Suprapubic skin (tissue), 4 donors: ENCODE measurements at places on chromosomes 3 and 15. TPM values are rescaled to one million over a fixed set of nuclear protein-coding genes. Genes with fewer than 3 reads are reported as not detected.
A peak's percentile ranks its signal among the peaks of the same experiment; 100 is the strongest.

- no peaks in the 10 kb centered on the region for H3K27me3 ChIP-seq
- H3K4me3 ChIP-seq = no peak overlapping the region
- peaks cover 5% of the 10 kb centered on the region for H3K4me1 ChIP-seq
- H3K36me3 ChIP-seq = no peaks in the 10 kb centered on the region
- peak overlapping the region; percentile 37 for H3K27ac ChIP-seq
These were observed 59.9 kb downstream of the ARHGEF26 start for GRCh38 chr3:154180836-154181691.

DNA sequence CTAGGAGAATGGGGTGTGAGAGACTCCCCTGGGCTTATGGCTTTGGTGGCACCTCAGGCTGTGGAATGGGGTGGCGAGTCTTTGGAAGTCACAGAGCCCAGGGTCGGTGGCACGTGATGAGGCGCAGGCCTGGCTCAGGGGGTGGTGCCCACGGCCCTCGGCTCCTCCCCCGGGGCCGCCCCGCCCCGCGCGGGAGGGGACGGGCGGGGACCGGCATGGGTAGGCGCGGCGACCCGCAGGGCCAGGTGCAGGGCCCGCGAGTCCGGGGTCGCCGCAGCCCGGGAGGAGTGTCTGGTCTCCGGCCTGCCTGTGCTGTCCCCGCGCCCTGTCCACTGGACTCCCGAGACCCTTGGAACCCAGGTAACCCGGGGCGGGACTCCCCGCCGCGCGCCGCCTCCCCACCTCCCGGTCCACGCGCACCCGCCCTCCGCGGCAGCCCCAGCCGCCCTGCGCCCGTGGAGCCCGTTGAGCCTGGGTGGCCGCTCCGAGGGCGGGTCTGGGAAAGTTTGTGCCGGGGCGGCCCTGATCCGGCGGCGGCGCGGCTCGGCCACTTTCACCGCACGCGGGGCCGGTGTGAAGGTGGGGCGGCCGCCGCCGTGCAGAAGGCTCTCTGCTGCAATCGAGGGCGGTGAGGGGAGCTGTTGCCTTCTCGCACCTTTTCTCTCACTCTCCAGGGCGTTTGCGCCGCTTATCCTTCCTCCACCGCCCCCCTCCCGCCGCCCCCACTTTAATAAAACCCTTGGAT is at the start of gene PAQR5:
PAQR5 (plus strand) TSS at position 216 of the 745 bp plus-strand sequence. CDS start 61,169 bp downstream, outside the sequence.
- H3K4me3 ChIP-seq = peak within 1 kb of the TSS; percentile 73
- H3K4me1 ChIP-seq = peaks cover 22% of the 10 kb centered on the region
- no peaks in the 10 kb centered on the region for H3K36me3 ChIP-seq

DNA sequence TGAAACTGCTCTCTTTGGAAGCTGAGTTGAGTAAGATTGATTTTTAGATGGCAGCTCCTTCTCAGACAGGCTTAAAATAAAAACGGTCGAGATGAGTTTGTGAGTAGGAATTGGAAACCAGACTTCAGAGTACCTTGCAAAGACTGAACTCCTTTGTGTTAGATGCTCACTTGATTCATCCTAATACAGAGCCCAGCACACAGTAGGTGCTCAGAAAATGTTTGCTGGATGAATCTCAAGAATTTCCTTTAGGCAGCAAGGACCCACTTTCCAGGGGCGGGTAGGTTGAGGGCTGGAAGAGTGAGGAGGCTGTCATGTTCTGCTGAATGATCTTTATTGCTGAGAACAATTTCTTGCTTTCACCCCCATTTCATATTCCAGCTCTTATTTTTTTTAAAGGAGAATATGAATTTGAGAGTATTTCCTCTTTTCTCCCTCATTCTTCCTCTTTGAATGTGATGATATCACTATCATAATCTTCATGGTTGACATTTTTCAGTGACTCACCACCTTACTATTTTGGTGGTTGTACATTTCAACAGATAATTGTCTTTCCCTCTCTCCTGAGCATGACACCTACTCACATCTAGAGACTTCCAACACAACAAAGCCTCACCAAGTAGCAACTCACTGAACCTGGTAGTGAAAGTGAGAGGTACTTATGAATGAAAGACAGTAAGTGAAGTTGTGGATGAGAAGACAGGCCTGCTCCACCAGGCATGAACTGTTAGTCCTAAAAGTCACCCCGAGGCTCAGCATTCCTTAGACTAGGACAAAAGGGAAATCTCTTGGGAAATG is 113.3 kb downstream of the PDCD6IP start:
- H3K4me1 ChIP-seq = no peaks in the 10 kb centered on the region
- no peaks in the 10 kb centered on the region for H3K36me3 ChIP-seq
- DNase-seq = no peak
- H3K4me3 ChIP-seq = no peak overlapping the region

DNA sequence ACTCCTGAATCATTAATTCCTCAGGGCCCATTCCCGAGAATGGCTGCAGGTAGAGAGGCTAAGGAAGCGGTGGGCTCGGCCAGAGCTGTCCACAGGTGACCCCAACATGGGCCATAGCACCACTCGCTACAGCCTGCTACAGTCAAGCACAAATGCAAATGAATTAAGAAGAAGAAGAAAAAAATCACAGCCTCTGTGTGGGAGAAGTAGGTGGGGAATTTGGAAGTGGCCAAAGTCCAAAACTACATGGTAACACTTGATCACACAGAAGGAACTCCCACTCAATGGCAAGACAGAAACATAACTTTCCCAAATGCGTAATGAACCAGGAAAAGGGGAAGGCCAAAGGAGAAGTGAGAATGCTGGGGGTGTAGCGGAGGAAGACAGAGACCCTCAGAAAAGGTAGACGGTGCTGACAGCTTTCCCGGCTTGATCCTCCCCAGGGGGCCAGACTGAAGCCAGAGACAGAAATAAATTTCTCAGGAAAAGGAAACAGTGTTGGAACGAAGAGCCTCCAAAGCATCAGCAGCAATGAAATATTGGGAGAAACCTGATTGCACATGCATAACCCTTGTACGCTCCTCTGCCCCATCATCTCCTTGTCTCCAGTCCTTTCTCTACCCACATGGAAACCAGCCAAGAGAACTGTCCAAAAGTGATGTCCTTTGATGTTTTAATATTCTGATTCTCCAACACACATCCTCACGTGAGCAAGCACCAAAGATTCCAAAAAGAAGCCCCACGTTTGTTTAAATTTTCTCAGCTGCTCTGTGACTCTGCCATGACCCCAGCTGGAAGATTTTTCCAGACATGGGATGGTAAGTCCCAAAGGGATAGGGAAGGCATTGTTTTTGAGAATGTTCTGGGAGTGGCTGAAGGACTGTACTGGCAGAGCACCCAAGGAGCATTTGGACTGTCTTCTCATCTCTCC is 107.6 kb downstream of the OXNAD1 start:
- no peaks in the 10 kb centered on the region for H3K27me3 ChIP-seq
- H3K36me3 ChIP-seq = peaks cover 2% of the 10 kb centered on the region
- peaks cover 51% of the 10 kb centered on the region for H3K4me1 ChIP-seq

DNA sequence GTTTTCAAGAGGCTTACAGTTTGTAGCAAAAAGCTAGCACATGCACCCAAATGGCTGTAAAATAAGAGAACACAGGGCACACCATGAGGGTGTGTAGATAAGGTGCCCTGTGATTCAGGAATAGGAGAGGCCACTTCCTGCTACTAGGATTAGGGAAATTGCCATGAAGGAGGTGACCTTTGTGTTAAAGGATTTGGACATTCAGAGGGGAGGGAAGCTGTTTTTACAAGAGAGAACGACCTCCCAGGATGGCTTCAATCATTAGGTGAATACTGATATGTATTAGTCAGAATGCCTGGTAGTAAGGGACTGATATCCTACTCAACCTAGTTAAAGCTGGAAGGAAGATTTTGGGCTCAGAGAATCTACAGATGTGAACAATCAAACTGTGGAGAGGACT is 35.7 kb upstream of the ABHD17C start:
- H3K4me3 ChIP-seq = no peak overlapping the region
- DNase-seq = no peak
- no peak overlapping the region for H3K27ac ChIP-seq
- H3K4me1 ChIP-seq = peaks cover 4% of the 10 kb centered on the region
- no peaks in the 10 kb centered on the region for H3K27me3 ChIP-seq
- H3K36me3 ChIP-seq = no peaks in the 10 kb centered on the region

DNA sequence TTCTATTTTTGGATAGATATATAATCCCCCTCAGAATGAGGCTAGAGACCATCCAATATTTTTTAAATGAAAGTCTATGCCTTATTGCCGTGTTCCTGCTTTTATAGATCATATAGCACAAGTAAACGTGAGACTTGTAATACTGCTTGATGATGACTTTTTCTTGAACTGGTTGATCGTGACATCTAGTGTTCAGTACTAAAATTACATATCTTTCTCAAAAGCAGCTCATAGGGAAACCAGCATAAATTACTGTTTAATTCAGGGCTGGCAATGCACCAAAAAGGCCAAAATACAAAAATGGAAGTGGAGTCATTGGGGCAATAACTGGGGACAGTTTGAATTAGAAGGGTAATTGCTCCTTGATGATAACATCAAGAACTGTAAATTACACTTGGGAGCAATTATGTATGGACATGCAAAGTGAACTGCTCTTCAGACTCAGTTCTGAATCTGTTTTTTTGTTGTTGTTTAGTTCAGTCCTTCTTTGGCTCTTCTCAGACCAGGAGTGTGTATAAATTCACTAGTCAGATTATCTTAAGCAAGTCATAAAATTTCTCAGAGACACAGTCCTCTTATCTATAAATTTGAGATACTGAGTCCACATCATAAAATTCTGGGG is 325.3 kb downstream of the THSD4 start:
- H3K4me1 ChIP-seq = peaks cover 9% of the 10 kb centered on the region
- no peaks in the 10 kb centered on the region for H3K36me3 ChIP-seq
- no peak overlapping the region for H3K27ac ChIP-seq
- no peak for DNase-seq

DNA sequence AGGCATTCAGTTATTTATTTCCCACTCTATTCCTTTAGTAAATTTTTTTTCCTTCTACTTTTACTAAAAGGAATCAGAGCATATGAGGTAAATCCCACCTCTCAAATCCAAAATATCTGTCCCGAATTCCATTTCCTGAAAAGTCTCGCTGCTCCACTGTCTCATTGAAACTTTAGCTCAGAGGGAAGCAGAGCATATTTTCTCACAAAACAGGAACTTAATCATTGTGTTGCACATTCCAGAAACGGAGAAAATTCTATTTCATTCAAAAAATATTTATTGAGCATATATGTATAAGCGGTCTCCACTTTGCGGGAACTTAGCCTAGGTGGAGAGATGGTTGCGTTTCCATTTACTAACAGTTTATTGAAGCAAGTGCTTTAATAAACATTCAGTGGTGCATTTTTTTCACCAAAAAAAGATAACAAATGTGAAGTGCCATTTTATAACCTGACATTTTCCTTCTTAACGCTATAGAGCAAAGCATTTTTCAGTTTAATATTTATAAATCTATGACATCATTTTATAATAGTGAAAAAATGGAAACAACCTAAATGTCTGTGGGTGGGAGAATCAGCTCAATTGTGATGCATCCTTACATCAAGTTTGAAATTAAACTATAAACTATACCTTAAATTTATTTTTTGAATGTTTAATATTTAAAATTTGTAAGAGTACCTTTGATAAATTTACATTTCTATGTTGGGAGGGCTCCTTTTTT is 67.2 kb upstream of the CSTA start:
- no peaks in the 10 kb centered on the region for H3K36me3 ChIP-seq
- no peak overlapping the region for H3K27ac ChIP-seq
- no peaks in the 10 kb centered on the region for H3K27me3 ChIP-seq
- peaks cover 12% of the 10 kb centered on the region for H3K4me1 ChIP-seq
- no peak for DNase-seq

- peaks cover 15% of the 10 kb centered on the region for H3K4me1 ChIP-seq
- no peaks in the 10 kb centered on the region for H3K36me3 ChIP-seq
- H3K27ac ChIP-seq = no peak overlapping the region
These were observed 524.5 kb downstream of the SHQ1 start for GRCh38 chr3:72323773-72324172.

GRCh38 chr3:41301548-41301947 is 102.2 kb downstream of the CTNNB1 start:
- H3K4me1 ChIP-seq = peaks cover 4% of the 10 kb centered on the region
- H3K36me3 ChIP-seq = no peaks in the 10 kb centered on the region
- H3K27me3 ChIP-seq = no peaks in the 10 kb centered on the region
- DNase-seq = no peak

DNA sequence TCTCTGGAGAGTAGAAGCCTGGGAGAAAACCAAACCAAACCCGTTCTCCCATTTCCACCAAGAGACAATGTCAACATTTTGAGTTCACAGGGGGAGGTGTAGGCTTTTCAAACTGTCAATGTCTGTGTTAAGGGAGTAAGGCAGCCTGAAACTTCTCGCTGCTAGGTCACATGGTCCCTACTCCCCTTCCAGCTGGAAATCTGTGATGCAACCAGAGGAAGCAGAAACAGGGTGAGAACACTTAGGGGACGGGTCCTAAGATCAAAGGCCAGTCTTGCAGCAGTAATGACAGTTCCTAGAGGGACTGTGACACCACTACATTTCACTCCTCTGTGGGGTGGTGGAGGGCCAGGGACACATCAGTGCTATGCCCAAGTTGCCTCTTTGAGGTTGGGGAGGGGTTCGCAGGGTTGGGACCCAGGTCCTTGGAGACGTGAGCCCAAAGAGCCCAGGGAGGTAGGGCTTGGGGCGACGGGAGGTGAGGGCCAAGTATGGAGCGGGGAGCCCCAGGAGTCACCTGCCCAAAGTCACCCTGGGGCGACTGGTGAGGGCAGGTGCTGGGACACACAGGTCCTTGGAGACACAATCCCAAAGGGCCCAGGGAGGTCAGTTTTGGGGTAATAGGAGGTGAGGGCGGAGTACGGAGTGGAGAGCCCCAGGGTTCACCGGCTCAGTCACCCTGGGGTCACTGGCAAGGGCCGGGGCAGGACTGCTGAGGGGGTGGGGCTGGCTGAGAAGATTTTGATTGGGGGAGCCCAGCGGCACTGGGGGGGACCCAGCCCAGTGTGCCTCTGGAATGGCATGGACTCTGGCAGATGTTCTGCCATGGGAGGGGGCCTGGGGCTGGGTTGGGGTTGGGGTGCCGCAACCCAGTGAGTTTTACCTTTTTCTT is 582 bp downstream of the GOLGA6L2 start:
- H3K4me3 ChIP-seq = no peak overlapping the region
- DNase-seq = no peak
- H3K4me1 ChIP-seq = no peaks in the 10 kb centered on the region
- H3K36me3 ChIP-seq = no peaks in the 10 kb centered on the region
- H3K27ac ChIP-seq = no peak overlapping the region

DNA sequence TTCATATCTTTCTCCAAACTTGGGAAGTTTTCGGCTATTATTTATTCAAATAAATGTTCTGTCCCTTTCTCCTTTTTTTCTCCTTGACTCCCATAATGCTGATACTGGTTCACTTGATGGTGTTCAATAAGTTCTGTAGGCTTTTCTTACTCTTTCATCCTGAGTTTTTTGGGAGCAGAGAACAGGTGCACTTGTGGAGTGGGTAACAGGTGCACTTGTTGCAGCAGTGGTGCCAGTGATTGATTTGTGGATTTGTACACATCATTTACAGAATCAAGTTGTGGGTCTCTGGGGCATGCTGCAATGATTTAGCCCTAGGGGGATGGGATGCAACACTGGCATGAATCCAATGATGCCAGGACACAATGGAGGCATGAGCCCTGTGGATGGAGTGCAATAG is 14.8 kb upstream of the OR5H1 start:
- no peaks in the 10 kb centered on the region for H3K36me3 ChIP-seq
- DNase-seq = no peak
- H3K27me3 ChIP-seq = no peaks in the 10 kb centered on the region
- no peaks in the 10 kb centered on the region for H3K4me1 ChIP-seq
- no peak overlapping the region for H3K4me3 ChIP-seq
- H3K27ac ChIP-seq = no peak overlapping the region

Gene PLS1
- 4.4 TPM for total RNA-seq

Gene TEX55
- not detected for total RNA-seq

Gene TNNC1
- total RNA-seq = 1.4 TPM

Gene GTF2E1
- 16.4 TPM for total RNA-seq

Gene CFAP20DC
- 1.1 TPM for total RNA-seq

Gene SPTBN5
- 2.7 TPM for total RNA-seq

Gene CDCP1
- total RNA-seq = 78.3 TPM

Gene GRM2
- total RNA-seq = 7.3 TPM
